ENCODE measurements at places on chromosomes 4 and X.

- no peak for DNase-seq
Measured at GRCh38 chrX:534804-535203, 95.8 kb upstream of the SHOX start.

DNA sequence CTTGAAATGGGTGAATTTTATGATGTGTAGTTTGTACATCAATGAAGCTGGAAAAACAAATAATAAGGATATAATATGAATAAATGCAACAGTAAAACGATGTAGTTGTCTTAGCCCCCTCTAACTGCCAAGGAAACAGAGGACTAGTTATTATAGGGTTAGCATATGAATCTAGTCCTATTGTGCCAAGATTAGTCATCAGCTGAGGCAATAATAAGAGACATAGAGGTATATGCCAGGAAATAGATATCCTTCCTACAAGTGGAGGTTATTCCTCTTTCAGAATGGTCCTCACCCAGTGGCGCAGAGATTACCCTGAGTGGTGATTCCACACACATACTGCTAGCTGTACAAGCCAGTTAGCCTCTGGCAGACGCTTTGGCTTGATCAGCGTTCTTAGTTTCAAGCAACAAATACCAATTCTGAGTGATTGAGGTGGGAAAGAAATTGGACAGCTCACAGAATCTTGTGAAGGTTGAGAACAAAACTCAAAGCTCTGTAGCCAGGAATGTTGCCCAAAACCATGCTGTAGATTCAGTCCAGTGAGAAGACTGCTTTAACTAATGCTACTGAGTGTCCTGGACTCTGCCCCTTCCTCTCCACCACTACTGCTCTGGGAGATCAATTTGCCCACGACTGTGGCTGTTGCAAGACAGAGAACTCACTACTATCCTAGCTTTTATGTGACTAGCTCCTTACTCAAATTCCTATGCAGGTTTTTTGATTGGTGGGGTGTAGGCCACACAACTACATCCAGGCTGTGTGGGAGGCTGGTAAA is 27.0 kb upstream of the ZNF280C start:
- DNase-seq: no peak

DNA sequence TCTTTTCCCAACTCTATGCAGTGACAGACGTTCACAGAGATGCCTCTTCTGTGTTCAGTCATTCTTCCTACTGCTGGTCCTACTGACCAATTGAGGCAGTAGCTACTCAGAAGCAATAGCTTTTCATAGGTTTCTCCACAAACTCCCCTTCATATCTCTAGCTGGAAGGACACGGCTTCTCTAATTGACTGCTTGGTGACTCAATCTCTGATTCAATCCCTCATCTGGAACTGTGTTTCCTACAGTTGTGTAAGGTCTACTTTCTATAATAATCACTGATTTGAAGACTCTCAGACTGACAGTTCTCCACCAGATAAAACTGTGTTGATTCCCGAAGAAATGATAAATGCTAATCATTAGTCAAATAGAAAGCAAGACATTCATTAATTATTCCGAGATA is 111.5 kb downstream of the DTHD1 start:
- DNase-seq: no peak

- no peak for DNase-seq
Measured at GRCh38 chr4:185580699-185581098, 45.4 kb upstream of the PDLIM3 start.

DNA sequence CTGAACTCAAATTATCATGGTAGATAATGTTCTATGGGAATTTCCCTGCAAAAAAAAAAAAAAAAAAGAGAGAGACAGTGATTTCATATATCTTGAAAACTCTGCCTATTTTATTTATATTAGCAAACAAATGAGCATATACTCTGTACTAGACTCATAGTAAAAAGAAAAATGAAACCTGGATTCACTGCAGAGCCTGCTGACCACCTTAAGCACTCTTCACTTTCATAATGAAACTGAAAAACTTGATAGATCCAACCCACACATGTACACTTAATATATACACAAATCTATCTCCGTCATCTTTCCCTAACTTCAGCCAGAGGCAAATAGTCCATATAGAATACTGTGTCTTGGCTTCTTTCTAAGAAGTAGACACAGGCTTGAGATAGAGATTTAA is 226.1 kb upstream of the KCNIP4 start:
- no peak for DNase-seq

DNA sequence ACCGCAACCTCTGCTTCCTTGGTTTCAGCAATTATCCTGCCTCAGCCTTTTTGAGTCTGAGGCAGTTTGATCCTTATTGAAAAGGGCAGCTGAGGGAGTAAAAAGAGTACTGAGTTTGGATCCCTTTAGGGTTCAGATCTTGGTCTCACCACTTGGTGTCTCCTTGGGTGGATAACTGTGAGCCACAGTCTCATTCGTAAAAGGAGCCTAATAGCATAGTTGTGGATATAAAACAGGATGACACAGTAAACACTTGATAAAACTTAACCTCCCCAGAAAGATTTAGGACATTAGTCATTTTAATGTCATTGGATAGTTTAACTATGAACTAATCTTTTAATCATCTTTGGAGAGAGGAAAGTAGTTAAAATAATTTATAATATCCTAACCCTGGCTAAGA is 173.0 kb downstream of the ANK2 start:
- no peak for DNase-seq

DNA sequence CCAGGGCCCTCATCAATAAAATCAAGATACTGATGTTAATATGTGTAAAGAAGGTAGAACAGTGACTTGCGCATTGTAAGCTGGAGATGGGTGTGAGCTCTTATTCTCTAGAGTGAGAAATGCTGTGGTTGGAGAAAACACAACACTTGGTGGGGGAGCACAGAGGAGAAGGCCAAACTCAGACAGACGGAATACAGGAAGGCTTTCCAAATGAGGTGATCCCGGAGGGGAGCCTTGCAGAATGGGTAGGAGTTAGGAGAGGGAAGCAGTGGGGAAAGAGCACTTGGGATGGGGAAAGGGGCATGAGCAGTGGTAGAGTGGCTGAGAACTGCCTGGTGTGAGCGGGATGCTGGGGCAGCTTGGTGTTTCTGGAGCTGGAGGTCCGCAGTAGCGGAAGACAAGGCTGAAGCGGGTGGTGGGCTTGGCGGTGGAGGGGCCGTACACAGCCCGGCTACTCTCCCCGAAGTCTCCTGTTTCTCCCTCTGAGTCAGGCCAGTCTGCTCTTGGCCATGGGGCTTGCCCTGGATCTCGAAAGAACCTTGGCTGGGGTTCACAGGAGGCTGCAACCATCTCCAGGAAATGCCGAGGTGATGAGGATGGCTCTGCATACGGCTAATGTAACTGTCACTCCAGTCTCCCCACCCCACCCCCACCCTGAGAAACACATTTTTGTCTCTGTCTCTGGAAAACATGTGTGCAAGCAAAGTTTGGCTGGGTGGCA is 11.3 kb upstream of the PLAC1 start:
- DNase-seq: no peak

DNA sequence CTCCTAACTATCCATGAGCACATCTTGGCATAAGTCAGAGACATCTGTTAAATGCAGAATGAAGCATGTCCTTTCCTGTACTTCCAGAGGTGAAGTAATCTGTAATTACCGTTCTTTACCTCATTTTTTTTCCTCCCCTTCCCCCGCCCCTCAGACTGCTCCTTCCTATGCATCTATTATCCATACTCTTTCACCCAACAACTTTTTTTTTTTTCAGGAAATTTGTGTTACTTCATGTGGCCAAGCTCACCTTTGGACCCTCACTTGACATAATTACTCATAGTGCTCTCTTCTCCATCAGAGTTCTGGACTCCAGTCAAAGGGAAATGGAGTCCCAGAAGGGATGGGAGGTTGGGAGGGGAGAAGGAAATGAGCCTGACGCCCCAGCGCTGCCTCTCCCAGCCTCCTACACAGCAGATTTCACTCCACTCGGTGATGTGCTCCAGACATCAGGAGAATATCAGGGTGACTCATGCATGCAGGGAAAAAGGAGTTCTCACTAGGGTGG is 568.8 kb downstream of the STIM2 start:
- no peak for DNase-seq

DNA sequence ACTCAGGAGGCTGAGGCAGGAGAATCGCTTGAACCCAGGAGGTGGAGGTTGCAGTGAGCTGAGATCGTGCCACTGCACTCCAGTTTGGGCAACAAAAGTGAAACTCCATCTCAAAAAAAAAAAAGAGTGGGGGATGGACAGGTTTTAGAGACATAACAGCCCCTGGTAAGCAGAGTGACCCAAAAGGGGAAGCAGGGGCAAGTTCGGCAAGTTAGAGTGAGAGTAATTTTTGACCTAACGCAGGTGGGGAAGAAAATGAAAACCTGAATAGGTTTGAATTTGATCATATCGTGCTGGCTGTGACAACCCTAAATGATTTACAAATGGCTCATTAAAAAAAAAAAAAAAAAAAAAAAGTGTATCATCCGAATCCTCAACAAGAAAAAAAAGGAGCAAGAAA is 25.7 kb upstream of the TMEM131L start:
- no peak for DNase-seq

- DNase-seq: no peak
Measured at GRCh38 chrX:154321594-154321993, 26.0 kb downstream of the TKTL1 start.

GRCh38 chr4:86961605-86962295 is 26.9 kb downstream of the AFF1 start:
- no peak for DNase-seq

GRCh38 chrX:46208225-46208854 is 336.9 kb downstream of the ZNF674 start:
- DNase-seq: no peak

DNA sequence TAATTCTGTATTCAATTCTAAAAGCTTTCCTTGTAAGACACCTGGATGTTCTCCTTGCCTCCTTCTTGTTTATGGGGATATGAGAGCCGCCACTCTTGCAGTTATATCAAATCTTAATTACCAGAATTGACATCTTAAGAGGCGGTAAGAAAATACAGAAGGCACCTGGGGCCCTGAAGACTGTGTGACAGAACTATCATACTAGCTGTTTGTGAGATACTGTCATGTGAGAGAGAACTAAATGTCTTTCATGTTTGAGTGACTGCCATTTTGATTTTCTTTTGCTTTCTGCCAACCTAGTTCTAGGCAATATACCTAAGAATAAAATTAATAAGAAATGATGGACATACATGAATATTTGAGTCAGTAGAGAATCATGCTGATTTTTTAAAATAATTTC is 340.2 kb upstream of the SMIM31 start:
- no peak for DNase-seq

GRCh38 chr4:99856166-99856565 is 38.1 kb downstream of the LAMTOR3 start:
- DNase-seq: no peak

- no peak for DNase-seq
Measured at GRCh38 chr4:73842696-73843095, 6.2 kb downstream of the CXCL6 start.

DNA sequence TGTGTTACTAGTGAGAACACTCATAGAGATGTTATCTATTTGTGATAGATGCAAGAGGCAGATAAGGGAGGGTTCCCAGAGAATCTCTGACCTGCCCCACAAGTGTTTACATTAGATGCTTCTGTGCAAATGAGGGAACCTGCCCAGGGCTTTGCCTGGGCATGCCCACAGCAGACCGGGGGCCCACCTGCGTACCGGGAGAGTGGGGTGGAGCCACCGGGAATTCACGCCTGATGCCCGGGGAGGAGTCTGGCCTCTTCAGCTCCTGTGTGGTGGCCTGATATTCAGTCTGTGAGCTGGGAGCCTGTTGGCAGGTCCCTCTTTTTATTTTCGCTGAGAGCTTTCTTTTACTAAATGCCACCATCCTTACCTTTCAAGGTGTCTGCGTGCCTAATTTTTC is 155.7 kb downstream of the SNCA start:
- DNase-seq: no peak

DNA sequence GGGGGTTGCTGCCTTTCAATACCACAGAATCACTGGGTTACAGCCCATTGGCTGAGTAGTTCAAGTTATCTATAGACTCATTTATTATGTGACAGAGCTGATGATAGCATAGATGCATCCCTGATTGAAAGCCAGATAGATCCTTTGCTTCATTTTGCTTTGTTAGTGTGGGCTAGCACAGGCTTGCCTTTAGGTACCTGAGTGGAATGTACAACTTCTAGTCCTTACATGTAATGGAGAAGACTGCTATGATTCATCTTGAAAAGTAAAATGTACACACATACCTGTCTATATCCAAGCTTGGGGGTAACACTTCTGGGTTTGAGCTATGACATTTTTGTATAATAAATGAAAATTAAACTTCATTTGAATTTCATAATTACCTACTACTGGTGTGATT is 226.0 kb upstream of the FTHL17 start:
- no peak for DNase-seq

DNA sequence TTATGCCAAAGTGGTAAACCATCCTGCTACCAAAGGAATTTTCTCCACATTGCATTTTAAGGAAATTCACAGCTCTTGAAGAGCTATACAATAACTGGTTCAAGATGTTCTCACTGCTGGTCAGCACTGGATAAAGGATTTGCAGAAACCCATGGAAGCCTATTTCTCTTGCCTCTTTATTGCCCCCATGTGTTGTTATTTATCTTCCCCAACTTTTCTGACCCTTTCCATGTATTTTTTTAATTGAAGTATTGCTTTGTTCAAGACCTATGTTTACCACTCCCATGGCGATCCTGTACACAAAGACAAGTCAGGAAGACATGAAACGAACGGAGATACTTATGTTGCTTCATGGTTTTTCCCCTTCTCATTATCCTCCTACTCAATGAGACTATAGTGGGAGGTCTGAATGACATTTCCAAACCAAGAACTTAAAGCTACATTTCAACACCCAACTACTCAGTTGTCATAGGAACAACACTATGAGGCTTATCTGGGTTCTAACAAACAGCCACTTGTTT is 566.4 kb upstream of the DIPK2B start:
- DNase-seq: no peak

DNA sequence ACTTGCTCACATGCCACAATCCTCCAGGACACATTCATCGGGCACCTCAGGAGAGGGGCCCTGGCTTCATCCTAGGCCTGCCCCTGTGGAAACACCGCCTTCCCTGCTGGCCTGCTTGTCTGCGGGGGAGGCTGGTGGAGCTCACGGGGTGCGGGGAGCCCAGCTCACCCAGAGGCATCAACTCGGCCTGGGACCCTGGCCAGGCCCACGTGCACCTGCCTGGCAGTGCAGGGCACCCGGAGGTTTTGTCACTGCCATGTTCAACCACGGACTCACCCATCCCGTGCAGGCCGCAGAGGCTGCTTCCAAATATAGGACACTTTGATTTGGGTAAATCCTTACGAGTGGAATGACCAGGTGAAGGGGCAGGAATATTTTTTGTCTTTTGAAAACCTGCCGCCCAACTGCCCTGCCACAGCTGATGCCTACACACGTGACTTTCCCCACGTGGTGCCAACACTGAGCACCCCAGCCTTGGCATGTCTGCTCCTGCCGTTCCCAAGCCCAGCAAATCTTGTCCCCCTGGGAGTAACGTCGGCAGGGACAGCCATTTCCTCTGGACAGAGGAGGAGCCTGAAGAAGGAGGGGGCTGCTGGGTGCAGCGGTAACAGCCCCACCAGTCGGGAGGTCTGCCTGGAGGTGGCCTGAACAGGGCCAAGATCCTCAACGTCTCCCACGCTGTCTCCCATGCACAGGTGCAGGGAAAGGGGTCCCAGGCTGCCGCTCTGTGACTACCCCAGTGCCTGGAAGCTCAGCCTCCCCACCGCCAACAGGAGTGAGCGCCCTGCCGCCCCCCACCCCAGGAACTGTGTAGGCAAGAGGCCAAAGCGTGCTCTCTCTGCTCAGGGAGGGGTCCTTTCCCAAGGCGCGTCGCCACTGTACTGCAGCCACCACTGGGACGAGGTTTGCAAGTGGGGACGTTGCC is 8.5 kb downstream of the MXD4 start:
- DNase-seq: no peak

Measured in NCI-H2029 (cell line).